SK-MEL-5 (cell line): ENCODE measurements at places on chromosomes 4 and X.
A peak's percentile ranks its signal among the peaks of the same experiment; 100 is the strongest.

DNA sequence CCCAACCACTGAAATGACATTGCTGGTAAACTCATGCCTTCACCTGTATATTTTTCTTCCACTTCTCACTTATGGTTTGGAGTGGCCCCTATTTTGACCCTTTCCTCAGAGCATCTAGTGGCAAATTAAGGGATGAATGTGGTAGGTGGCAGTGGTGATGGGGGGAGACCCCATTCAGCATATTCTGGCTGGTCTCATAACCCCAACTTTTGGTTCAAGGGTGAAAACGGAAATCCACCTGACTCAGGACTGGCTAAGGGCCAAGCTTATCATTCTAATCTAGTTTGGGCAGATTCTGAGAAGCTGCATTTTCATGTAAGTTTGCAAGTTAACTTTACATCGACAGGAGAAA, 47.0 kb upstream of the NSUN7 start:
- DNase-seq: no peak

- no peak for DNase-seq
Measured at GRCh38 chrX:50492720-50493119, 22.1 kb upstream of the DGKK start.

GRCh38 chr4:153529646-153530045, 63.5 kb downstream of the TMEM131L start:
- no peak for DNase-seq

DNA sequence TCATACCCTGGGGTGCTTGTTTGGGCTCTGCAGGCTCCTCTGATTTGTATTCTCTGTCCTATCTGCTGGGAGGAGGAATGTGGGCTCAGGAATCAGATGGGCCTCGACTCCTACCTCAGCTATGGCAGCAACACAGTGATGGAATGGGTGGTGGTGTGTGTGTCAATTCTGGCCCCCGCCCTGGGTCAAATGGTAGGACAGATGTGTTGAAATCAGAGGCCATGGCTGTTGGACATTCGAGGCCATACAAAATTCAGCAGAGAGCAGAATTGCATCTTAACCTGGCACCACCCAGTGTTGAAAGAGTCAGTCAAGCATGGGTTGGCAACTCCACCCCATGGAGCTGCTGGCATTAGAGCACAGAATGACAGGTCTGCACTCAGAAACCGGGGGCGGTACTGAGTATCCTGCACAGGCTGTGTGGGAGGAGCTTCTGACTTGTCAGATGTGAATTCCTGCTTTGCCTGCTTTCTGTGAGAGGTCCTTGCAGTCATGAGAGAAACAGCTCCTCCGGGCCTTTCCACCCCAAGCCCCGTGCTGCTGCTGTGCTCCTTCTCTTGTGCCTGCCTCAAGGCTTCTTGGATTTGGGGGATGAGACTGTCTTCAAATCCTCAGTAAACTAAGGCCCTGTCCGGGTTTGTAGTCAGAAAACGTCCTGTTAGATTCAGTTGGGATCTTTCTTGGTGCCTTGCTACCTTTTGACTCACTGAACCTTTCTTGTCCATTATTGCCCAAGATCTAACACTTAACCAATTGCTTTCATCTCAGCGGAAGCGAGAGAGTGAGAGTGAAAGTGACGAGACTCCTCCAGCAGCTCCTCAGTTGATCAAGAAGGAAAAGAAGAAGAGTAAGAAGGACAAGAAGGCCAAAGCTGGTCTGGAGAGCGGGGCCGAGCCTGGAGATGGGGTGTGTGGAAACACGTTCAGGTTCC, 13.0 kb downstream of the DKC1 start:
- DNase-seq: peak; percentile 17

DNA sequence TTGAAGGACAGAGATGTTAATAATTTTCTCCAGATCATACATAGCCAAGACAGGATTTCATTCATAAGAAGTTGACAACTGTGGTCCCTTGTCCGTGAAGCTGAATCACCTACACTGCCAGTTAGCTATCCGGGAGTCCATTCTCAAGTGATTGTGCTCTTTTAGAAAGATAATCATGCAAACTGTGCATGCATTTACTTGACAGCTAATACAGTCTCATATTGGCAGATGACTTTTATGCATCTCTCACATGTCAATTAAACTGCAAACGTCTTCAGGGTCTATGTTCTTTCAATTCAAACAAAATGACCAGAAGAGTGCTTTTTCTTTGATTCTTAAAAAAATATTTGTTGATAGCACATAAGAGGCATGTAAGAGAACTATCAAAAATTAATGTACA, 1572.9 kb downstream of the C4orf33 start:
- DNase-seq: no peak

DNA sequence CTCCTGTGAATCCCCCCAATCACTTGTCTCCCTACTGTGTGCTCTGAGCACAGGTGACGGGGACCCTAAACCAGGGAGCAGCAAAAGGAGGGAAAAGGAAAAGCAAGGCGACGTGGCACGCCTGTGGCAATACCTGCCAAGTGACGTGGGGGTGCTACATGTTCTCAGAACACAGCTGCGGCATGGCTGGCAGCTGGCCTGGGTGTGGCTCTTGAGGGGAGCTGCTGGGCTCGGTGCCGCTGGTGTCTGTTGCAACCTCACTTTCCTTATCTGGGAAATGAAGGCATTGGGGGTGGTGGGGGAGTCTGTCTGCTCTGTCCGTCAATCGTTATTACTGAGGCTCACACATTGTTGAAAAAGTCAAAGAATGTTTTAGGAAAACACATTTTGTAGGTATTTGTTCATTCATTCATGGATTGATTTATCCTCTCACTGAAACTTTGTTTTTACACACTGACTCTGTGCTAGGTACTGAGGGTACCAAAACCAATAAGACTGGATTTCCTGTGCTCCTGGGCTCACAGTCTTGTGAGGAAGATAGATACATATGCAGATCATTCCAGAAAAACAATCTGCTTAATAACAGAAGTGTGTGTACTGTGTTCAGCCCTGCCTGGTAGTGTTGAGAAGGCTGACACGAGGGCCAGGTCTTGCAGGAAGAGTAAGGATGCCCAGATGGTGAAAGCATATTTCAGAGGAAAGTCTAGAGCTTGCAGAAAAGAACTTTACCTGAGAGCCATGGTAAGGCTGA, 217.6 kb downstream of the PTTG2 start:
- no peak for DNase-seq

DNA sequence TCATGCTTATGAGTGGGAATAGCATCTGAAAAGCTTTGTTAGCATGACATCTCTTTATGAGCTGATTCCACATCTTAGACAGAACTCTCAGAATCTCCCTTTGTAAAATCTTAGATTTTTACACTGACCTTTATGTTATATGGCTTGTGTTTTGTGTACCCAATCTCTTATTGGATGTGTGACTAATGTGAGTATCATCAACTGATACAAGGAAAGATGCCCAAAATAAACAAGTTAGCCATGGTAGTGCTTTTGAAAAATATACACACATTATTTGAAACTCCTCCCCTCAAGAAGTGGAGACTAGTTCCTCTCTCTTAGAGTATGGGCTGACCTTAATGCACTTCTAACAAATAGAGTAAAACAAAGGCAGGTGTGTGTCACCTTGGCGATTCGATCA, 160.1 kb upstream of the NRK start:
- no peak for DNase-seq

- DNase-seq: no peak
Measured at GRCh38 chr4:186709517-186709916, 14.1 kb downstream of the FAT1 start.

- no peak for DNase-seq
Measured at GRCh38 chr4:38905652-38906385, 38.2 kb downstream of the FAM114A1 start.

GRCh38 chrX:34918856-34919255, 23.7 kb upstream of the FAM47B start:
- DNase-seq: peak; percentile 63

GRCh38 chrX:153662266-153662665, 11.3 kb downstream of the PNCK start:
- no peak for DNase-seq

DNA sequence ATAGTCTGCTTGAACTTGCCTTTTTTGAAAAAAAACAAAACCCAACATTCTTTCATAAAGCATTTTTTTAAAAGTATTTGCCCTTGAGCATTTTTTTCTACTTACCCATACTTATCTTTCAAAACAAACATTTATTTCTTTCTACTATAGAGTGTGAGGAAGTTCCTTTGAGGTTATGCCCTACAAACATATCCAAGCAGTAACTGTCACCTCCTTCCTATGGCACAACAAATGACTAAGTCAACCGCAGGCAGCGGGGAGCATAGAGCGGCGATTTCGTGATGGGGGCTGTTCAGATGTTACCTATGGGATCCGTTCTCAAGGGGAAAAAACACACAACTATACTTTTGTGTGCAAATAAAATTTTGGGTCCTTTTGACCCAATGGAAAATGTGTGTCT, 19.4 kb downstream of the SPRY1 start:
- peak; percentile 56 for DNase-seq

- DNase-seq: no peak
Measured at GRCh38 chrX:67734111-67734753, 190.4 kb downstream of the AR start.

GRCh38 chr4:81724925-81725329, 253.2 kb upstream of the RASGEF1B start:
- no peak for DNase-seq

DNA sequence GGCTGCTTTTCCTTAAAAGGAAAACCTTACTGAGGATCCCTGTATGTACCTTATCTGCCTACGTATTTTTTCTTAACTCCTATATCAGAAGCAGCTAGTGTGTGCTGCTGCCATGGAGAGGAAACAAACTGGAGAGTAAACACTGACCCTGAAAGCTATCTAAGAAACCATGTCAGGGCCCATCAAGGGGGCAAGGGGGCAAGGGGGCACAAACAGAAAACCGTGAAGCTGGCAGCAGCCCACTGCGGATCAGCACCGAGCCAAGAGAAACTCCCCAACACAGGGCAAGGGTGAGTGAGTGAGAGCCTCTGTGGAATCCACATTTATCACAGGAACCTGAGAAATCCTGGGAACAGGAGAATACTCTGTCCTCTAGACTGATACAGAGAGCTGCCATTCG, 1204.2 kb downstream of the PCDH18 start:
- DNase-seq: no peak

DNA sequence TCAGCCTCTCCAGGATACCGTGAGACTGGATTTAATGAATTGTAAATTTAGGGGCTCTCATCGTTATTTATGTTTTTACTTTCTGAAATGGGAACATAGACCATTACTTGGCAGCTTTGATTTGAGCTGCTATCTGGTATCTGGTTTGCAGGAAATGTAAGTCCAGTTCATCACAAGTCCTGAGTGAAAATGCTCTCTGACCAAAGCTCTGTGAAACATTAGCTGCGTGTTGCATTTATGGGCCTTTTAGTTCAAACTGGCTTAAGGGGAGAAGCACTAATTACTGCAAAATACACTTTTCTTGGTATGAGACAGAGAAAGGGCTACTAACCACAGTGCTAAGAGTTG, 420 bp downstream of the CC2D2A start:
- no peak for DNase-seq

GRCh38 chr4:104879367-104879766, 267.3 kb upstream of the TET2 start:
- DNase-seq: peak; percentile 1

GRCh38 chr4:31613946-31614623, 893.9 kb downstream of the PCDH7 start:
- no peak for DNase-seq

DNA sequence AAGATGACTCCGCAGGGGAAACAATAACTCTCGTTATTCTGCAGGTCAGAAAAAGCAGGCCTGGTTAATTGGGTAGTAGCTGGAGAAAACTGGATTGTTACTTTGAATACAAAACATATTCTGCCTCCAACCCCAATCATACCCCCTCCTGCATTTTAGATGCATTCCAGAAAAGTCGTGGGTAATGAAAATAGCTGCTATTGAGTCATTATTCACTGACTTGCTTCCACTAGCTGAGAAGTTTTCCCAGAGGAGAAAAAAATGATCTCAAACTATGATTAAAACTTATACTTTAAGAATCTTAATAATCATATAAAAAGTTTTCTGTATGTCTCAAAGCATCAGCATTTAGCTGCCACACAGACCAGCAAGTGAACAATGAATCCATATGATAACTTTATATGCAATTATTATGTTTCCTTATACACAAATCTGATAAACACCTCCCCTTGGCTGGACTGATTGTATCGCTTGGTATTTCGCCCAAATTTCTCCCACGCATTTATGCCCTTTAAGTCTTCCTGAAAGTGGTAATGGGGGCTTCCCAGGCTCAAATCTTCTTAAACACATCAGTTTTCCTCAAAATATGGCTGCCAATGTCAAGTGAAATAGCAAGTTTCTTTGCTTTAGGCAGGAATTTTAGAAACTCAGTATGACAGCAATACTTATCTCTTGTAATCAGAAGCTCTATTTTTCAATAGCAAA, 181.0 kb downstream of the LDB2 start:
- no peak for DNase-seq

- DNase-seq: no peak
Measured at GRCh38 chr4:87333267-87333666, 10.6 kb upstream of the HSD17B13 start.

DNA sequence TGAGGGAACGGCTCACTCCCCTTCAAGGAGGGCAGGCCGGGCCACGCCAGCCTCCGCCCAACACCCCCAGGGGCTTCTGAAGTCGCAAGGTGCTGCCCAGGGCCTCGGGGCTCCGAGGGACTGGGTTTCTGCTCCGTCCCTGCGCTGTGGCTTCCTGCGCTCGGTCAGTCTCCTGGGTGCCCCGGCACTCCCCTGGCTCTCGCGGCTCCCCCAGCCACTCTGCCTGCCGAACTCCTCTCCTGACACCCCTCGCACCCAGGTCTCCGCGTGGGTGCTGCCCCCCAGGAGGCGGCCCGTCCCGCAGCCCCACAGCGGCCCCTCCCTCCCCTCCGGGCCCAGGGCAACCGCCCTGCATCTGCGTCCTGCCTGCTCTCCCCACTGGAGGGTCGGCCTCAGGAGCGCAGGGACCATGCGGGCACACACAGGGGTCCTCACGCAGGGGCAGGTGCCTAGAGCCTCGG, 151.9 kb downstream of the AFAP1 start:
- DNase-seq: no peak

DNA sequence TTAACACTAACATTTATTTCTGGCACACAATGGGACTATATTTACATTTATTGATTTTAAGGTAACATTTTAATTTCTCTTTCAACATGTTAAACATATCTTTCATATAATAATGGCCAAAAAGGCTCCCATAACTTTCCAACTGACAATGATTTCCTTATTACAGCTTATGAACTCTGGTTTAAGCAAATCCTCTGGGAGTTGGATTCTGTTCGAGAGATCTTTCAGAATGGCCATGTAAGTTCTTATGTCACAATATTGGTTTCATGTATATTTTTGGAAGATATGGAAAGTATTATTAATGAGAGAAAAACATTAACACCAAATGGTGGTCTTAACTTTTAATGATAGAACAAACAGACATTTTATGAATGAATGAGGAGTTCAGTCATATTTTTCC, 4.1 kb downstream of the TDO2 start:
- DNase-seq: no peak

- DNase-seq: no peak
Measured at GRCh38 chr4:5869966-5870619, 22.8 kb downstream of the CRMP1 start.
